ENCODE measurements at places on chromosomes 3 and 15.

DNA sequence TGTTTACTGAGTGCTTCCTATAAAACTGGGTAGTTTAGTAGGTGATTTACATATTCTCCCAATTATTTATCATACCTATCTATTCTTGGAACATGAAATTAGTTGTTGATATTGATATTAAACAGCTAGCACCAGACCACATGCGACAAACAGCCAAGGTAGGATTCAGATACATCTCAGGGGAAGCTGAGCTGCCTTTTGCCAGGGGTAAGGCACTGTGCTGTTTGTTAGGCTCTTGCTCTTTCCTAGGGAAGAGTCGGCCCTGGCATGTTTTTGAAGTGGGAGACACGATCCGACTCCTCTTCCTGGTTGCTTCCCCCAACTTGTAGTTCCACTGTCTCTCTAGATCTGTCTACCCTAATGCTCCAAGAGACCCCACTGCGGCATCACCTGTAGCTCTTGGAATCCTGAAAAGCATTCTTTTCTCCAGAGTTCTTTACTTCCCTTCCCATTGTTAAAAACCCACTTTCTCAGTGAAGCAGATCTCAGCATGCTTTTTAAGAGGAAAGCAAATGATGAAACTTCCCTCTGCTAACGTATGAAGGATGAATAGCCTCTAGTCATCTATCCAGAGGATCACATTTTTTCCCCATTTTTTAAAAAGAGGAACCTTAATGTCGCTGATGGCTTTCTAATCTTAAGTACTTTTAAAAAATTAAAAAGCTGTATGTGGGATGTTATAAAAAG, 138.4 kb downstream of the GHSR start:
- DNase-seq, result no peak

DNA sequence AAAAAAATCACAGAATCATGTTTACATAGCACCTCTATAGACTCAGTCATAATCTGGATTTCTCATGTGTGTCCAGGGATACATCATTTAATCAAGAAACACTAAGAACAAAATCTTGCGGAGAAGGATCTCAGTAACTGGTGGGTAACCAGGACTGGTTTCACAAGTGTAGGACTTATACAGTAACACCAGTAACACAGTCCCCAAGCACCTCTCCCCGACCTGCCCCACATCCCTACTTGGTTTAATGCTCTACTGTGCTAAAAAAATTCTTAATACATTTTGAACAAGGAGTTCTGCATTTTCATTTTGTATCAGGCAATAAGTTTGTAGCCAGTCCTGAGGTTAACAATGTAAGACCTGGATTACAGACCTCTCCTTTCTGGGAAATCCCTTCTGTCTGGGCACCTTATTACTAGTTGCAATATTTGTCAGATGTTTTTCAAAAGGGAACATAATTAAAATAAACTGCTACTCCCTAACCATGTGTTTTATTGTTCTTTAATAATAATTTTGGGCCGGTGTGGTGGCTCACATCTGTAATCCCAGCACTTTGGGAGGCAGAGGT, 57.6 kb upstream of the BBX start:
- no peak for DNase-seq

GRCh38 chr3:114539525-114539924, 245.7 kb downstream of the TIGIT start:
- no peak for DNase-seq

DNA sequence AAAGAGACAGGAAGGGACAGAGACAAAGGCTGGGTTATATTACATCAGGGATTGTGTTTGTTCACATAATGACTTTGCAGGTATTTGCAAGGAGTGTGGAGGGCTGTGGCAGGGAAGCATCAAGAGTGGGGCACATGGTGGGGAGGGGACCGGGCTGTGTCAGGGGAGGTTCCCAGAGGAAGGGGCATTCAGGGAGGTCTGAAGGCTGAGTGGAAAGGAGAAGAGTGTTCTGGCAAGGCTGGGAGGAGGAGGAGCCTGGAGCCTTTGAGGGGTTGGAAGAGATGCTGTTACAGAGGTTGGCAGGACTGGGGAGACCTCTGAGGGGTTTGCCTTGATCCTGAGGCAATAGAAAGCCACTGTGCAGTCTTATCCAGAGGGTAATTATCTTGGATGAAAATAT, 49.4 kb downstream of the EXOG start:
- DNase-seq, result no peak

- DNase-seq, result no peak
Measured at GRCh38 chr15:74433592-74434262, at the start of gene SEMA7A. Gene SEMA7A (minus strand): TSS chr15:74433958. CDS start chr15:74433918, 40 bp downstream.

DNA sequence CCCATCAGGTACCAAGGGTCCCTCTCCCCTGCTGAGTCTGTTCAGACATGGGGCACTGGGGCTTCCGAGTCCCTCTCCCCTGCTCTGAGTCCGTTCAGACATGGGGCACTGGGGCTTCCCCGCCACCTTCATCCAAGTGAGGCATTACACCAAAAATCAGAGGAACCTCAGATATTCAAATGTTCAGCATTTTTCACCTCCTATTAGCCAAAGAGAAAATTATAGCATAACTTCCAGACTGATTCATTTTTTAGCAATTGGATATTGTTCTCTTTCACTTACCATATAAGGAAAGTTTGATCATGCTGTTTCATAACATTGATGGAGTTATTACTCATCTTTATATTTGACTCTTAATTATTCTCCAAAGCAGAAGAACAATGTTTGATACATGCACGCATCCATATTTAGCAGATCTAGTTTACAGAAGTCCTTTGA, 213.9 kb downstream of the MTHFS start:
- DNase-seq, result no peak

GRCh38 chr15:66389859-66390381, 3.2 kb downstream of the MAP2K1 start:
- no peak for DNase-seq

DNA sequence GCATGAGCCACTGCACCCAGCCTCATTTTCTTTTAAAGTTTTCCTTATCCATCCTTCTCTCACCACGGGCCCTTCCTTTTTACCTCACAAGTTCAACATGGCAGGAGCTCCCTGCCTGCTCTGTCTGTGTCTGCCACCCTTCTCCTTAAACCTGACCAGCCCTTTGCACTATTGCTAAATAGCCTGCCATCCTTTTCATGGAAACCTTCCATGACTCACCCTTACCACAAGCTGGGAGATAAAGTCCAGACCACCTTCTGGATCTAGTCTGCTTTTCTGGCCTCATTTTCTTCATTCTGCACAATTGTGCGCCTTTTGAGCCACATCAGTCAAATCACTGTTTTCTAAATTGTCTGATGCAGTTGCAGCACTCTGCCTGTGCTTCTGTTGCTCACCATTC, 8.9 kb downstream of the PARP14 start:
- no peak for DNase-seq

- DNase-seq, result no peak
Measured at GRCh38 chr15:64991536-64992135, 1.9 kb upstream of the SPG21 start.

DNA sequence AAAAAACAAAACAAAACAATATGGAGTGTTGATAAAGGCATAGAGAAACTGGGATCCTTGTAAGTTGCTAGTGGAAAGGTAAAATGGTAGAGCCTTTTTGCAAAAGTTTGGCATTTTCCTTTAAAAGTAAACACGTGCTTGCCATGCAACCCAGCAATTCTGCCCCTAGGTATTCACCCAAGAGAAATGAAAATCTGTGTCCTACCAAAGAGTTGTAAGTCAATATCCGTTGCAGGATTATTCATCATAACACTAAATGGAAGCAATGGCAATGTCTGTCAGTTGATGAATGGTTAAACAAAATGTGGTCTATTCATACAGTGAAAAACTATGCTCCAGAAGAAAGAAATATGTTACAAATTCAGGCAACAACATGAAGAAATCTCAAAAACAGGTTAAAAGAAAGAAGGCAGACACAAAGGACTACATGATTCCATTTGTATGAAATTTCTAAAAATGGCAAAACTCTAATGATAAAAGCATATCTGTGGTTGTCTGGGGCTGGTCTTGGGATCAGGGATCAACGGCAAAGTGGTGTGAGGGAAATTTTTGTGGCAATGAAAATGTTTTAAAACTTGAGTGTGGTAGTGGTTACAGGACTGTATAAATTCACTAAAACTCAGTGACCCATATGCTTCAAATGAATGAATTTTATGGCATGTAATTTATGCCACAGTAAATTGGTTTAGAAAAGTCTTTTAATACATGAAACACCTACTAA, 229.6 kb downstream of the OPA1 start:
- no peak for DNase-seq

GRCh38 chr15:80076321-80077318, 17.1 kb downstream of the ZFAND6 start:
- no peak for DNase-seq

- DNase-seq, result no peak
Measured at GRCh38 chr15:31398677-31399301, 72.2 kb downstream of the KLF13 start.

DNA sequence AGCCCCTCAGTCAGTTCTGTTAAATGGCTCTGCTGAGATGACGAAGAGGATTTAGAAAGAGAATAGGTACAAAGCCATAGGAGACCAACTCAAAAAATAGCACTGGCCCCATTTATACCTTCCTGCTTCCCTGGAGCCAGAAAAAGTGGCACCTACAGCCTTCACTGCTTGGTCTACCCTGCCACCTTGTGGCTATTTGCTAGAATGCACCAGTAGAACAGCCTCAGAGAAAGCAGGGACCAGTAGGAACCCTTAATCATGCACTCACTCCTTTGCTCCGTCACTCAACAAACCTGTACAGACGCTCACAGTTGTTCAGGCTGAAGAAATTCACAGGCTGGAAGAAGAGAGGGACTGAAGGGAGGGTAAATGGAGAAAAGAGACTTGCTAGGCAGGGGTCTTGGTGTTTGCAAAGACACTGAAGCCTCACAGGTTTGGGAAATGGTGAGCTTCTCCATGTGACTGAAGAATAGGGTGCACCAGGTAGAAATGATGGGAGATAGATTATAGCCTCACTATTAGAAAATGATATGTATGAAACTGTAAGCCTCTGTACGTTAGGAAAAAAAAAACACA, 12.1 kb upstream of the RTP2 start:
- DNase-seq, result peak; percentile 59

DNA sequence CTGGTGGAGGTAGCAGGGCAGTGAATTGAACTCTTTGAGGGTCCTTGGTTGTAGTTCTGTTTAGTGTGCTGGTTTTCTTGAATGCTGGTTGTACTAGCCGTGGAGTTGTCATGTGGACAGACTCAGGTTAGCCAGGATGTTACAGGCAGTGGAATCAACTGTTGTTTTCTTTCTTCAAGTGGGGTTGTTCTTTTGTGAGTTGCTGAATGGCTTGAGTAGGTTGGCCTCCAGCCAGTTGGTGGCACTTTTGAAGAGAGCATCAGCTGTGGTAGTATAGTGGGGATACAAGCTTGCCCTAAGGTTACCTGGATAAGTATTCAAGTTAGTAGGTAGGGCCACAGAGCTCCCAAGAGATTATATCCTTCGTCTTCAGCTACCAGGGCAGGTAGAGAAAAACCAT, 31.8 kb upstream of the RARB start:
- no peak for DNase-seq

- no peak for DNase-seq
Measured at GRCh38 chr15:47394286-47394809, 323.0 kb upstream of the SEMA6D start.

GRCh38 chr3:169489775-169490546, 173.6 kb downstream of the MECOM start:
- no peak for DNase-seq

- DNase-seq, result no peak
Measured at GRCh38 chr3:64164349-64164748, 60.9 kb downstream of the PRICKLE2 start.

DNA sequence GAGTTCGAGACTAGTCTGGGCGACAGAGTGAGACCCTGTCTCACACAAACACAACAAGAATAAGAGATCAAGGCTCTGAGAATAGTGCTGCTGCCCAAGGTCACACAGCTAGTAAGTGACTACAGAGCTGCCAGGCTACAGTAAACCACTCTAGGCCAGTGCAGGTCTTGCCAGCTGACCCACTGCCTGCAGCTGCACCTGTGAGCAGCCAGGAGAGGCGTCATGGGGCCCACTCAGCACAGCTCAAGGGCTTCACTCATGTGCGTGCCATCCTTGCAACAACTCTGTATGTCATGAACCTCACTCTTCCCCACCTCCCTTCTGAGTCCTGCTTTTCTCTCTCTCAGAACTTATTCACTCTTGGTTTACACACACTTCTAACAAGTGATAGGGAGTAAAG, 176.7 kb downstream of the SMAD6 start:
- DNase-seq, result no peak

- DNase-seq, result no peak
Measured at GRCh38 chr3:194547042-194547441, 60.2 kb upstream of the ATP13A3 start.

GRCh38 chr3:193008654-193009053, 91.0 kb upstream of the MB21D2 start:
- DNase-seq, result no peak

DNA sequence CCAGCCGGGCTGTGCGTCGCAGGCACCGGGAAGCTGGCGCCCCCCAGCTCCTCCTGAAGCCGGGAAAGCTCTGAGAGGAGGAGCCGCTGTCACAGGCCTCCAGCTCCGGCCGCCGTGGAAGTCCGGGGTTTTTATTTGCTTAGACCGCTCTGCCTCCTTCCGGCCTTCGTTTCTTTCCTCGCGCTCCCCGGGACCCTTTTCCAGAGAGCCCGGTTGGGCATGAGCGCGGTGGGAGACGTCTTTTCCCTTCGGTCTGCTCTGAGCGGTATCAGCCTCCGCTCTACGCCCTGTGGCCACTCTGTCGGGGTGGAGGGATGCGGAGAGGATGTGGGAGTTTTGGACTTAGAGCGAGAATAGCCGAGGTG, 559 bp downstream of the SENP5 start:
- peak; percentile 23 for DNase-seq

DNA sequence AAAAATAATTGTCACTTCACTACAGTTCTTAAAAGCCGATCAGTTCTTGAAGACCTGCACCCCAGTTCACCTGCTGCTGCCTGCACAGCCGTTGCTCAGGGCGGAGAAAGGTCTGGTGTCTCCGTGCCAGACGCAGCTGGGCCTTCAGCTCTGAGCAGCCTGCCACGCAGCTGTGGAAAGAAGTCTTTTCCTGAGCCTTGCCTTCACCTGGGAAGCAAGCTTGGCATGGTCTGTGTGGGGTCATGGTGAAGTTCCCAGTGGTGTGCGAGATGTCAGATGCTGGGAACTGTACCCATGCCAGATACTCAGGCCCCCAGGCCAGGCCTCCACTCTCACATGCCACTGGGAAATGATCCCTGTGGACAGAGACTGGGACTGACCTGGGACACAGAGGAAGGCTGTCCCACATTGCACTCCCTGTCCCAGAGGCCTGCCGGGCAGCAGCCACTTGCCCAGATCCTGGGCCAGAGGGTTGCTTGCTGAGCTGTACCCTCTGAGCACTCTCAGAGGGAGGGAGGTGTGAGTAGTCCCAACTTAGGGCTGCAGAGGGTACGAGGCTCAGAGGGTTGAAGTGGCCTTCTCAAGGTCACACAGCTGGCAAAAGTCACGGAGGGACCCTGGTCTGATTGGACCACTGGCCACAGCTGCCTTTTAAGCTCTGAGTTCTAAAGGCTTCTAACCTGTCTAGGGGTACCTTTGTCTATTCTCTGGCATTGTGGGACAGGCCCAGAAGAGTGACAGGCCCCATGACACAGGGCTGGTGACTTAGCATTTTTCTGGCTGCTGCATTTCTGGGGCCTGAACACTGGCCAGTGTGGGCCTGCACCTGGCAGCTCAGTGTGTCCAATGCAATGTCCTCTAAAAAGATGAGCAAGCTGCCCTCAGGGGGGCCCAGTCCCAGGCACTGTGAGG, 55.4 kb downstream of the KLF13 start:
- no peak for DNase-seq

- peak; percentile 88 for DNase-seq
Measured at GRCh38 chr15:96354731-96355567, 24.4 kb downstream of the NR2F2 start.

GRCh38 chr15:78951841-78952238, 7.0 kb upstream of the CTSH start:
- DNase-seq, result peak; percentile 77
